ENCODE measurements at places on chromosomes 3 and 15.

- no peak for DNase-seq
Observed at GRCh38 chr3:55066551-55067047, 138.7 kb upstream of the LRTM1 start.

GRCh38 chr3:23172059-23172458 lies 31.1 kb upstream of the UBE2E2 start:
- DNase-seq = no peak

DNA sequence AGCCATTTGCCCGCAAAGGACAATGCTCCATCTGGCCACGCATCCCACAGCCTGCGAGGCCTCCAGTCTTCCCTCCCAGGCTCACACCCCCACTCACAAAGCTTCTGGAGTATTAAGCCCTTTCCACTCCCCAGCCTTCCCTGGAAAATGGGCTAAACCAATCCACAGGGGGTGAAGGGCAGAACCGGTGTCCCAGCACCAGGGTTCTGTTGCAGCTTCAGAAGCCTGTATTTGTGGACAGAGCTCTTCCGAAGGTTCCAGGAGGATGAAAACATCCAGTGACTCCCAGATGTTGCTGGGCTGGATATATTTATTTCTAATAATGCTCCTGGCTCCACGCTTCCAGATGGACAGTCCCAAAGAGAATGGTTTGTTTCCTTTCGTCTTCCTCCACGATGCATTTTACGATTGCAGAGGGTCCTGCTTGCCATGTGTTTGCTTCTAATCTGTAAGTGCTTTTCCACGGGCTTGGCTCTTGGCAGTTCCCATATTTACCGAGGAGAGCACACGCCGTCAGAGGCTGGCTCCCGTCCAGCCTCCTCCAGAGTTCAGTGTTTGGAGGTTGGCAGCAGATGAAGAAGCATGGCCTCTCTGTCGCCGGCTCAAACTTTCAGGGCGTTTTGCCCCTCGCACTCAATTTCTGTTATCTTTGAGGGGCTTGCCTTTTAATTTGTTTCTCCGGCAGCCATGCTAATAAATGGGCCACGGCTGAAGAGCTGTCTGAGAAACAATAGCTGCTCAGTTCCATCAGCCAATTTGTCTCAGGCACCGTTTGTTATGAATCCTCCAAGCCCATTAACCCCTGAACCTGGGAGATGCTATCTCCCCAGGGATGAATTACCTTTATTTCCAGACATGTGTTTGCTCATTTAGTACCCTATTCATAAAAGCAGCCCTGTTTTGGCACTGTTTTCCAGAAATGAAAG lies 367.9 kb upstream of the PROK2 start:
- DNase-seq = peak; percentile 89

DNA sequence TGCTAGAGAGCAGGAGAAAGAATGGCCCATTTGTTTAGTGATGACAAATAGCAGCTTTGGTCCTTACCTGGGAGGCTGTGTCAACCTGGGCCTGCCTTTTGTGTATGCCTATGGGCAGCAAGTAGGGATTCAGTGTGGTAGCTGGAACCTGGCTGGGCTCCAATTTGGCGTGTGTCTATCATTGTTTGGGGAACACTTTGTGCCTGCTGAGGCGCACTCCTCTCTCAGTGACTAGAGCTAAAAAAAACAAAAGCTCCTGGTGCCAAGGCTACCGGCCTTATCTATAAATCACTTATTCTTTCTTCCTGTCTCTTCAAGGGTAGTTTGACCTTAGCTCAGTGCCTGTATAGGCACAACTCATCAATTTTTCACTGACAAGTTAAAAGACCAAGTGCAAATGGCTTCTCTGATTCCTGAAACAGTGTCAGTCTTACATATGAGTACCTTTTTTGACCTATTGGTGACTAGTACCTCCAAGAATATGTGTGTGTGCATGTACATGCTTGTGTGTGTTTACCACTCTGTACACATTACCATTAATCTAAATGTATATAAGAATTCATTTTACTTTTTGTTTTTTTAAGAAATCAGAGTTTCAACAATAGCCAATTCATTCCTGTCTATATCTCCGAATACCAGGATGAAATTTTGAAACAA lies 54.6 kb downstream of the GMNC start:
- DNase-seq = peak; percentile 7

- DNase-seq = no peak
Observed at GRCh38 chr15:79172801-79173460, 82.4 kb upstream of the RASGRF1 start.

GRCh38 chr3:15977090-15977489 lies 179.3 kb upstream of the ANKRD28 start:
- DNase-seq = no peak

DNA sequence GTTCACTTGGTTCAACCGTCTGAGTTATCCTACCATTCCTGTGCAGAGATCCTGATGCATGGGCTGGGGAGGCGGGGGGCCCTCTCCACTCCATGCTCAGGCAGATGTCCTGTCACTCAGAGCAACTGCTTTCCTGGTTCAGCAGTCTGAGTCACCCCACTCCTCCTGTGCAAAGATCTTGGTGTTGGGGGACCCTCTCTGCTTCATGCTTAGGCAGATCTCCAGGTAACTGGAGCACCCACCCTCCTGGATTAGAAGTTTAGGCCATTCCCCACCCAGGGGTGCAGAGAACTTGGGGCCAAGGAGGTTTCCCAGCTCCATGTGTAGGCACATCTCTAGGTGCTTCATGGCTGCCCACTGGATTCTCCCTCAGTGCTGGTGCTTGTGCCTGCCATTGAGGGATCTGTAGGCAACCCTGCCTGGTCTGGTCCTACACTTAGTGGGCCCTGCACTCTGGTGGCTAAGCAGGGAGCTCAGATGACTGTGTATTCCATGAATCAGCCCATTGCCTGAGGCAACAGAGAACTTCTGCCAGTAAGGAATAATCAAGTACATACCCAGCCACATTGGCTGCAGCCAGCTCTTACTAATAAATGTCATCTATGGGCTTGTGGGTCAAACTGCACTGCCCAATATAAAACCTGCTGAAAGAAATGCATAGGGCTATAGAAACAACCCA lies 465.4 kb upstream of the THBS1 start:
- DNase-seq = no peak

DNA sequence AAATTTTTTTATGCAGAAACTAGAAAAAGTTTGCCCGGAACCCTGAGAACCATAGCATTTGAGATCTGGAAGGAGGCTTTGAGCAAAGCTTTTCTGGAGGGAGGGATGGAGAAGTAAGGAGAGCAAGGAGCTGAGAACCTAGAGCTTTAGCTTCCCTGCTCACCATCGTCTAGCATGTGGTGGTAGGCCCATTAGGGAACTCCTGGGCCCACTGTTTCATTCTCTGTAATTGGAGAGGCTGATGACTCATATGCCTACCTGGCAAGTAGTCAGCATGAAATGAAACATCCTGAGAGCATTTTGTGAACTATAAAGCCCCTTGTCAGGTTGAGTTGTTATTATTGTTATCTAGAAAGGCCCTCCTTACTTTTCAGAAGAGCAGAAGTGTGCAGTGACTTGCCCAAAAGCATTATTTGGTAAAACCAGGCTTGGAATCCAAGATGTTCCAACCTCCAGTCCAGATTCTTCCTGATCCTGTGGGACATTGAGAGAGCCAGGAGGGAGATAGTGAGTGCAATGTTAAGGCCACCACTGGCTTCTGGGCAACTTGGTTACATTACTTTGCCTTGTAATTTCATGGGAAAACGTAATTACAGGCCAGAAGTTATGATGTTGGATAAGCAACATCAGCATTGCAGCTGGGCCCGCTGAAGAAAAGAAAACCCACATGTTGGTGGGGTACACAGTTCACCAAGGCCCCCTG lies 104.5 kb upstream of the BFSP2 start:
- no peak for DNase-seq

DNA sequence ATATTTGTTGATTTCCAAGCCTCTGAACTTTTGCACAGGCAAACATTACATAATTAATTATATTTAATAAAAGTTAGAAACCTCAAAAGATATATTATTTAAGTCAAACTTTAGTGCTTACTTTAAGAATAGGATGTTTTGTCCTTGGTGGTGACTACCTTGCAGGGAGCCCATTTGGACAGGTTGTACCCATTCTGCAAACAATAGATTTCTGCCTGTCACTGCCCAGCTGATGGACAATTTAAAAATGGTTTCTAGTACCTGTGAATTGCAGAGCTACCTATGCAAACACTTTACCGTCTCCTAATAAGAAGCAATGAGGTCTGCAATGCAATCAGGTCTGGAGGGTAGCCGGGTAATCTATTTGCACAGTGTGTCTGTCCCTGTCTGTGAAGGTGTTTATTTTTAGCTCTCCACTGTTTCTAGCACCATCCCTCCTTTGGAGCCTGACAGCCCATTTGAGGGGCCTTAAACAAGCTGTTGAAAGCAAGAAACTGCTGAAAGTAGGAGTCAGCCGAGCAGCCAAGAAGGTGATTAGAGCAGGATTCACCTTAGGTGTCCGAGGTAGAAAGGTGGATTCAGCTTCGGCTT lies 556.2 kb upstream of the CFAP20DC start:
- DNase-seq = no peak

DNA sequence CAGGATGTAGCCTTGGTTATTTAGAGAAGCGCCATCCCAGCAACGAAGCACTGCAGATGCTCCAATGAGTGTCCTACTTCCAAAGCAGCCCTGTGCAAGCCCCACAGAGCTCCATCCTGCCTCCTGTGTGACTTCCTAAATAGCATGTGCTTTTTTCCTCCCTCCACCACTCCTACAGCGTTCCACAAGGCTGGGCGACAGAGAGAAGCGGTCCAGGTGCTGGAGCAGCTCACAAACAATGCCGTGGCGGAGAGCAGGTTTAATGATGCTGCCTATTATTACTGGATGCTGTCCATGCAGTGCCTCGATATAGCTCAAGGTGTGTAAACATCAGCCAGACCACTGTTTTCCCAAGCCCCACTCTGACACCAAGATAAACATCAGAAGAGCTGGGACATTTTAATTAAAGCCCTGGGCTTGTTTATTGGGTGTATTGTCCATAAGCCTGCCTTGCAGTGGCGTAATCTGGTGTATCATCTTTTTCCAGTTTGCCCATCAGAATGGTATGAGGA lies 22.2 kb upstream of the RHO start:
- no peak for DNase-seq

GRCh38 chr3:124774327-124774718 lies 44.1 kb downstream of the UMPS start:
- no peak for DNase-seq

Measured in globus pallidus (tissue), 1 donor.